ENCODE measurements at places on chromosomes 7 and 10.

- DNase-seq, result no peak
Measured at GRCh38 chr10:112996462-112996861, 46.4 kb downstream of the TCF7L2 start.

- DNase-seq, result no peak
Measured at GRCh38 chr7:77702513-77702912, 6.3 kb downstream of the RSBN1L start.

DNA sequence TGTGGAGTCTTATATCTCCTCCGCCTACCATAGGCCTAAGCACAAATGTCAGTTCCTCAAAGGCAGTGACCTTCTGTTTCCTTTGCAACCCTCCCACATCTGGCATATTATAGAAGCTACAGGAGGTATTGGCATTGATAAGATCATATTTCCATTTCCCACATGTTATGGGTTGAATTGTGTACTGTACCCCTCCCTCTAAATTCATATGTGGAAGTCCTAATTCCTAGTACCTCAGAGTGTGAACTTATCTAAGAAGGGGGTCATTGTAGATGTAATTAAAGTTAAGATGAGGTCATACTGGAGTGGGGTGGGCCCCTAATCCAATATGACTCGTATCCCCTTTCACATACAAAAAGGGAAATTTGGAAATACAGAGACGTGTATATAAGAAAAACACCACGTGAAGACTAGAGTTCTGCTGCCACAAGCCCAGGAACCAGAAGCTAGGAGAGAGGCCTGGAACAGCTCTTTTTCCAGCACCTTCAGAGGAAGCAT, 6.1 kb upstream of the LAMB4 start:
- DNase-seq, result no peak

- DNase-seq, result no peak
Measured at GRCh38 chr10:30063099-30063498, 3.7 kb upstream of the JCAD start.

GRCh38 chr7:87599336-87599735, 1.3 kb downstream of the ABCB1 start:
- no peak for DNase-seq
